ENCODE measurements at places on chromosomes 4 and X.

DNA sequence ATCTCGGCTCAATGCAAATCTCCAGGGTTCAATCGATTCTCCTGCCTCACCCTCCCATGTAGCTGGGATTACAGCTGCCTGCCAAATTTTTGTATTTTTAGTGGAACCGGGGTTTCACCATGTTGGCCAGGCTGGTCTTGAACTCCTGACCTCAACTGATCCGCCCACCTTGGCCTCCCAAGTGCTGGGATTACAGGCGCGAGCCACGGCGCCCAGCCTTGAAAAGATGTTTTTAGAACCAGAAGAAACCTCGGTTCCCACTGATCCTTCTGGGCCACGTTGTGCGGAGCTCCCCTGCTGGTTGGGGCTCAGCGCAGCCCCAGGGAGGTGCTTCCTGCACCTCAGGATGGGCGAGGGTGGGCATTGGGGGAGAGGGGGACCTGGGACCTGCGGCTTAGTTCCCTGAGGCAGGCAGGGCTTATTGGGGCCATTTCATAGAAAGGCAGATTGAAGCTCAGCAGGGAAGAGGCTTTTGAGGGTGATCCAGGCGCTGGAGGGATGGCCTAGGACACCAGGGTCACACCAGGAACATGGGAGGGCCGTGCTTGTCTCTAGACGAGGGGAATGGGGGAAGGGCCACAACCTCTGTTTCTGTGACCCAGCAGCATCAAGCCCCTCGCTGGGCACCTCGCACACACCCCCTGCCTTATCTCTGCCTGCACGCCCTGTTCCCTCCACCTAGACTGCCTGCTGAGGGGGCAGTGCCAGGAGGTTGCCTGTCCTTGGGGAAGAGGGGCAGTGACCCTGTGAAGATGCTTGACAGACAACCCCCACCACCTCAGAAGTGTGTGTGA is 6.3 kb upstream of the ADD1 start:
- DNase-seq = peak; percentile 84

GRCh38 chrX:39966176-39966575 is 131.6 kb downstream of the BCOR start:
- DNase-seq = no peak

- no peak for DNase-seq
These were observed 52.6 kb downstream of the FNIP2 start for GRCh38 chr4:158821228-158821971.

DNA sequence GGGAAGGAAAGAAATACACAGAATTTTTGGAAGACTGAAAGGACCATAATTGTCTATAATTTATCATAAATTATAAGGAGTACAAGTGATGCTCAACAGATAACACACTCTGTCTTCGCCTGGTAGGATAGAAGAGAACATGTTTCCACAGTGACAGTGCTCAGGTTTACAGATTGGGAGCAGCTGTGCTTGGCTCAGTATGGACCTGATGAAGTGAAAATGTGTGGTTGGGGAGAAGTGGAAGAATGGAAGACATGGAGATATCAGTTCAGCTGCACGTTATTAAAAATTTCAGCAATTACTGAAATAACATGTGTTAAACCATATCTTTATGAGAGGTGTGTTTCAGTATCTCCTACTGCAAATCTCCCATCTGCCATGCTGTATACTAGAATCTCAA is 90.6 kb downstream of the TLL1 start:
- DNase-seq = no peak

GRCh38 chr4:119663160-119663788 is 34.7 kb upstream of the PDE5A start:
- DNase-seq = no peak

DNA sequence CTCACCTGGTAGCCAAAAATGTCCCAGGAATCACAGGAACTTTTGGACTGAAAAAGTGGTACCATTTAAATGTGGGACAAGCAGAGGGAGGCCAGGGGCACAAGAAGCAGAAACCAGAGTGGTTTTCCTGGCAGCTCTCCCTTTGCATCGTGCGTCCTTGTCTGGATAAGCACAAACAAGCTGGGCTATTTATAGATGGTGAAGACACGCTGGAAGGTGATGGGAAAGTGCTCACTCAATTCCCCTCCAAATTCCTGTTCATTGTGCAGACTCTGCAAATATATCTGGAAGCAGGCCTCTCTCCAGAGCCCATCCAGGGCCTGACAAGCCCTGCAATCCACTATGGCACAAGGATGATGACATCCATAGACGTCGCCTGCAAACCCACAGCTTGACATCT is 63.6 kb upstream of the MAP3K15 start:
- no peak for DNase-seq

DNA sequence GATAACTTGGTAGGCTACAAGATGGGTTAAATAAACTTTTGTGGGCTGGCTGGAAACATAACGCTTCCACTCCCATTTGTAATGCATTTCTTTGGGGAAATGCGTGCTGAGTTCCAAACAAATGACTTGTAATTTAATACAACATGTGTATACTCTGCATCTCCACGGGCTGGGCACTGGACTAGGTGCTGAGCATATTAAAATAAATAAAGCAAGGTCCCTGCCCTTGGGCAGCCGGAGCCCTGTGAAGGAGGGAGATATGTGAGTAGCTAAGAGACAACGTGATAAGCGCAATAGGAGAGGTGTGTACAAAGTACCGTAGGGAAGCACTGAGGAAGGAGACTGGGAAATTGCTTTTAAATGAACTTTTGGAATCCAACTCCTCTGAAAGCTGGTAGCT is 147.2 kb upstream of the RBPJ start:
- no peak for DNase-seq

- DNase-seq = no peak
These were observed 15.6 kb downstream of the ENOX2 start for GRCh38 chrX:130887376-130887775.

- DNase-seq = no peak
These were observed 33.5 kb downstream of the OR13H1 start for GRCh38 chrX:131577413-131577812.

GRCh38 chr4:186689476-186689875 is 34.2 kb downstream of the FAT1 start:
- no peak for DNase-seq

DNA sequence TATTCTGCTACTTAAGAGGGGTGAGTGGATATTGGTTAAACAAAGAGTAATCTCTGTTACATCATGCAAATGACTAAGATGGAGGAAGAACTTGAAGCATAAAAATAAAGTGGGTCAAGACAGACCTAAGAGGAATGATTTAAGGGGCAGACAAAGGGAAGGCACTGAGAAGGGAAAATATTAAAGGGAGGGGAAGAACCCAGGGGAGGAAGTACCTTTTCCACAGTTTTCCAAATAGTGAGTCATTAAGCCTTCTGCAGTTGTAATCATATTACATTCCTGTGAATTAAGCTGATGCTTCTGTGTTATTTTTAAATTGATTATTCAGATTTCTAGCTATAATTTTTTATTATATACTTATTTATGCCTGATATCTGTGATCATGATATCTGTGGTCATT is 253.3 kb downstream of the CENPC start:
- DNase-seq = no peak

GRCh38 chr4:160044693-160045092 is 941.8 kb downstream of the RAPGEF2 start:
- DNase-seq = no peak

GRCh38 chr4:16524406-16524805 is 298.1 kb upstream of the TAPT1 start:
- no peak for DNase-seq

- DNase-seq = no peak
These were observed 101.5 kb upstream of the AFAP1 start for GRCh38 chr4:8041172-8041571.

DNA sequence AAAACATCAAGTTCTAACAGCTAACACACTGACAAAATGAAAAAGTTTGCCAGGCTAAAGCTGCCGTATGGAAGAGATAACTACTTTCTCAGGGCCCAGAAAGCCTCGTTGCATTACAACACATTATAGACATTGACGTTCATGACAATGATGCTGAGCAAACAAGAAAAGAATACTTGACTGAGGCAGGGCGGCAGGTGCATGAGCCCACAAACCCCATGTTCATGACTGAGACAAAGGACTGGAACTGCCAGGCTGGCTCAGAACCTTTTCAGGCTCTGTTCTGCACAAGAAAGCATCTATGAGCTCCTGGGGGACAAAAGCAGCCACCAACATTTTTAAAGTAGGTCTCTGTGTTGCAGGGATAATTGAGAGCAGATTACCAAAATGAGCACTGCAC is 13.6 kb downstream of the TLR6 start:
- no peak for DNase-seq

DNA sequence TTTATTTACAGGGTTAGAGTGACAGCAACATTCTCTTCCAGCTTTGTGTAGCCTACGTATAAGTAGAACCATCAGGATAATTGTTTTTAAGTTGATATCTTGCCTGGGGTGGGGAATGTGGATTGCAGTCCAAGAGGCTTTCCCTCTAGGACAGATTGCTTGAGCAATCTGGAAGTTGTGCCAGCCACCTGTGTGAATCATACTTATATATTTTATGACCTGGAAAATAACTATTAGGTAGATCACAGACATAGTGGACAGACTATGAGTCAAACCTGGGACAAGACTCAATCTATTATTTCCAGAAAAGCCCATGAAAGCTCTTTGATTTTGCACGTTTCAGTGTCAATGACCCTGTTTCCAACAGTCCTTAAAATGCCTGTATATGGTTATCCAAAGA is 98.9 kb downstream of the TLL1 start:
- DNase-seq = no peak

DNA sequence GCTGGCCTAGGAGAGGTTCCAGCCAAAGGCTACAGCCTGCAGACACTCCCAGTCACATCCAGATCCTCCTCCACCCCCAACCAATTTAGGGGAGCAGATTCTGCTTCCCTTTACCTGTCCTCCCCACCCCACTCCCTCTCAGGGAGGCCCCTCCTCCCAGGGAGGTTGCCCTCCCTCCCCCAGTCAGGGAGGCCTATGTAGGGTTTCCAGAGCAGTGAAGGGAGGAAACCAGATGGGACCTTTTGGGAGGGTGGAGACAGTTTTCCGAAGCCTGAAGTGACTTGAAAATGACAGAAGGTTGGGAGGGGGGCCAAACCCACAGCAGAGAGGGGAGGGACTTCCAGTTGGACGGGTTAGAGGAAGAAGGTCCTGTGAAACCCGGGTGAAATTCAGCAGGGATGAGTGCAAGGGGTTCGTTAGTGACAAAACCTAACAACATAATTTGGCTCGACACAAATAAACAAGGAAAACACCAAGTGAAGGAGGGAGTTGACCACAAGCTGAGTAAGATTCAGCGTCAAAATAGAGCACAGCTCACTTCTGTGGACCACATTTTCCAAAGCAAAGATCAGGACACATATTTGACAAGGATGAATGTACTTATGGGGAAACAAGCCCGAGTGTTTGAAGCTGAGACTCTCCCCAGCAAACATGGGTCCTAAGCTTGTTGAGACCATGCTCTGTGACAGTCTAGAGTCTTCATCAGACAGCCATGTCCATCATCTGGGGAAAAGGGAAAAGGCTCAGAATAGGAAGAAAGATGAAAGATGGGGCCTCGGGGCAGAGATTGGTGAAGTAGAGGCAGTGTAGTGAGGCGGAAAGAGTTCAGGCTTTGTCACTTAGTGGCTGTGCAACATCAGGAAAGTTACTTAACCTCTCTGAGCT is 46.4 kb downstream of the PRPS1 start:
- DNase-seq = no peak

DNA sequence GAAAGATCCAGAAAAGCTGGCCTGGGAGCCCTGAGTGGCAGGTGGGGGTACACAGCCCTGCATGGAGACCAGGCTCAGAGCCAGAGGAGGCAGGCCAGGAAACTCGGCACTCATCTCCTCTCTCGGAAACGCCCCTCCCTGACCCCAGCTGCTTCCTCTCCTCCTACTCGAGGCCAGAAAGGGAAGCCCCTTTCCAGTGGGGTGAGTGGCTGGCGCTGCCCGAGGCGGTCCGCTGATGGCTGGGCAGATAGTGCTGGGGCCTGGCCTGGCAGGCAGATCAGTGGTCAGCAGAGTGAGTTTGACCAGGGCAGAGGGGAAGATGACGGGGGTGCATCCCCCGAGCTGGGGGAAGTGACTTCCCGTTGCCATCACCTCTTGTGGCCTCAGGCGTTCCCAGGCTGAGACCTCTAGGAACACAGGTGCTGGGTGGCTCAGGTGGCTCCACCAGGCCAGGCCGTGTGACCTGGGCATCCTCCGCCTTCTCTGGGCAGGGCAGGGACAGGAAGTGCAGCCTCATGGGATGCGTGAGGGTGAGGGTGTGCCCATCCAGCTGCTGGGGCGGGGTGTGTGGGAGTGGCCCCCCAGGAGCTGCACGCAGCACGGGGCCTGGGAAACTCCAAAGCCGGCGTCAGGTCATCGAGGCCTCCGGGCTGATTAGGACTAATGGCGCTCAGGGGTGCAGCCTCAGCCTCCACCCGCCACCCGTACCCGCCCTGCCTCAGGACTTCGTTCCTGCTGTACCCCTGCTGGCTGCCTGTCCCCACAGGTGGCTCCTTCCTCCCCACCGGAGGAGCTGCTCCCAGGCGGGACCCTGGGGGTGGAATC is 5.7 kb downstream of the SH3BP2 start:
- DNase-seq = no peak

- DNase-seq = no peak
These were observed 226.7 kb upstream of the PRKX start for GRCh38 chrX:3940000-3940610.

DNA sequence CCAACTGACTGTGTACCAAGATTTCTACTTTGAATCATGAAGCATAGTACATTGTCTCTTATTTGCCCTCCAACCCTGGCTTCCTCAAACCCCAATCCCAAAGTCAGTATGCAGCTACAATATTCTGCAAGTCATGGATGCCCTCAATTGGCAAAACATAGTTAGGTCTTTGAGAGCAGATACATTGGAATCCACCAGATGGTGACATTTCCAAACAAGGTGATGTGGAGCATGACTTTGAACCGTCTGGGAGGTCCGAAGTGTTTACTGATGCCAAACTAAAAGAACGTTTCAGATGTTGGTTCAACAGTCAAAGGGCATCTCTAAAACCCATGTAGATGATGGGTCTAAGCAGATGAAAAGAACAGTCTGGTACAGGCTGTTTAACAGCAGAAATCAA is 43.7 kb upstream of the FRMD7 start:
- no peak for DNase-seq

- no peak for DNase-seq
These were observed 222.6 kb upstream of the PCDH18 start for GRCh38 chr4:137754652-137755471.

- DNase-seq = no peak
These were observed 32.7 kb downstream of the PF4 start for GRCh38 chr4:73948990-73949706.

GRCh38 chr4:37584493-37585060 is 101.6 kb downstream of the RELL1 start:
- DNase-seq = no peak

- DNase-seq = no peak
These were observed 297.6 kb upstream of the STS start for GRCh38 chrX:6849716-6850414.

DNA sequence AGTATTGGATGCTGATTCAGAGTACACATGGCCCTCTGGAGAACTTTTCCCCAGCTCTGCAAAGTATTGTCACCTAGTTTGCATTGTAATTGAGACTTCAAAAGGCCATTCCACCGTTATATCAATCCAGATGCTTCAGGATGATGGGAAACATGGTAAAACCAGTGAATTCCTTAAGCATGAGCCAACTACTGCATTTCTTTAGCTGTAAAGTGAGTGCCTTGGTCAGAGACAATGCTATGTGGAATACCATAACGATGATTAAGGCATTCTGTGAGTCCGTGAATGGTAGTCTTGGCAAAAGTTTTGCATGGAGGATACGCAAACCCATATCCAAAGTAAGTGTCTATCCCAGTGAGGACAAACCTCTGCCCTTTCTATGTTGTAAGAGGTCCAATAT is 355.2 kb downstream of the DCAF12L2 start:
- DNase-seq = no peak

- no peak for DNase-seq
These were observed 79.1 kb downstream of the OTC start for GRCh38 chrX:38431525-38431924.
